Fibroblast of lung (primary cell): ENCODE measurements at places on chromosomes 3 and 15. TPM values are rescaled to one million over a fixed set of nuclear protein-coding genes. Genes with fewer than 3 reads are reported as not detected.

The TRPM1 gene
- not detected in 2 replicates for total RNA-seq

The SAMMSON gene
- under 0.01 TPM in 2 replicates for total RNA-seq

The KATNBL1 gene
- total RNA-seq, result 35.0 and 39.8 TPM in 2 replicates

The RETNLB gene
- not detected in 2 replicates for total RNA-seq

The C3orf70 gene
- 0.26 and 0.33 TPM in 2 replicates for total RNA-seq

The LINGO1 gene
- total RNA-seq, result not detected in 2 replicates

The ANKRD28 gene
- 109 and 222 TPM in 2 replicates for total RNA-seq

The ZBTB20 gene
- 13.4 and 22.5 TPM in 2 replicates for total RNA-seq

The GNAT1 gene
- not detected in 2 replicates for total RNA-seq

- DNase-seq, result no peak
Observed at GRCh38 chr3:71563827-71564226, 19.7 kb downstream of the FOXP1 start.

GRCh38 chr15:90072978-90073640, 29.2 kb downstream of the IDH2 start:
- DNase-seq, result no peak

DNA sequence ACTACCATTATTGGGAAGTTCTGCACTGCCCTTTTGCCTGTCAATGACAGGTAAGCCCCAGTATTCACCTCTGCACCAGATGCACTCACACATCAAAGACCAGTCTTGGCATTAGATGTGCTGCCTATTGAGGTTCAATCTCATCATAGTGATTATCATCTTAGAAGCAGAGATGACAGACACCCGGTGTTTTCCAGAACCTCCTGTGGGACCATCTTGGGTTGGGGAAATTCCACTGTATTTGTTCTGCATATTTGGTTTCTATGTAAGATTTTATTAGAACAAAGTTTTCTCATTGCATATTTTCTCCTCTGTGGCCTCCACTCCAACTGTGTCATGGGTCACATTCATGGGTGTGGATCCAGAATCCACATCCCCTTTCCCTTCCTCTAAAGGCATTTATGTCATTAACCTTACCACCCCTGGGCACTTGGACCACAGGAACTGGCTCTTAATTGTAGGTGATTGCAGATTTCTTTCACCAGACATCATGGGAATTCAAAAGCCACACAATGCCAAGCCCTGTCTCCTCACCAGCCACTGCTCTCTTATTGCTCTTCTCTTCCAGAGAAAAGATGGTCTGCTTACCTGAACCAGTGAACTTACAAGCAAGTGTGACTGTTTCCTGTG, 31.2 kb downstream of the PLA1A start:
- peak; percentile 66 for DNase-seq

DNA sequence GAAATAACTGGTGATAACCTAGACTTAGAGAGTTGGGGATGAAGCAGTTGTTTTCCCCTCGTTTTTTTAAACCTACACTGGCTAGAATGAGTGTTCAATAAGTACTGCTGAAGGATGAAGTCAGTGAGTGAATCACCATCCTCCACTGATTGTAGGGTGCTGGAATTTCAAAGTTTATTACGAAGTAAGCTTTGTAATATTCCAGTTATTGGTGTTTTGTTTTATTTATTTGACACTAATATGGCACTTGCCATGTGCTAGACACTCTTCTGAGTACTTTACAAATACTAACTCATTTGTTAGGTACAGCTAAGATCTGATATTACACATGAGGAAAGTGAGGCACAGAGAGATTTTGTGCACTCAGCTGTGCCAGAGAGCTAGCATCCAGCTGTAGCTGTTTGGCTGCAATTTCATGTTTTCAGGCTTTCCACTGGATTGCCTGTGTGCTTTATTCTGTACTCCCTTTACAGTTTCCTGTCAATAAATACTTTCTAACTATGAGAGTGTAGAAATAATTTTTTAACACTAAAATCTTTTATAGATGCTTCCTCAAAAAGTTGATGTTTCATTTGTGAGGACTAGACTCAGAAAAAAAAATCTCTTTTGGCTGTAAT, 5.8 kb downstream of the MAP2K5 start:
- DNase-seq, result peak; percentile 52

DNA sequence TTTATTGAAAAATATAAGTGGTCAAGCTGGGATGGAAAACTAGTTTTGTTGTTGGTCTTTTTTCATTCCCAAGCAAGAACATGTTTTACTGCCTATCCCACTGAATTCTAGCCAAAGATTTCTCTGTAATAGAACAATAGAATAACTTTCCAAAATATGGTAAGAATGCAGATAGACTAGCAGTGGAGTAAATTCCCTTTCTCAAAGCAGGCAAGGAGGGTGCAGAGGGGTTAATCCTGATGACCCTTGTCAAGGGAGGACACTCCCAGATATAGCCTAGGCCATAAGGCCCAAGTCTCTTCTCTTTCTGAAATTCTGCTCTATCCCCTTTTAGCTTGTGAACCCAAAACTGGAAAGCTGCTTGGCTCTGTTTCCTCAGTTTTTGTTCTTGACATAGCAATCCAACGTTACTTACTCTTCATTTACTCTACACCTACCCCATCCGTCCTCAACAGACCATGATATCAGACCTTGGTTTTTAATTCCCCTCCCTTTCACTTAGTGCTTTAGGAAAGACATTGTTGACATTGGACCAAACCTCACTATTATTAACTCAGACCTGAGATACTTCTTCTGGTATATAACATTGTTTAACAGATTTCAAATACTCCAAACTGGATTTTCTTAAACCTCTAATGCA, 453.6 kb upstream of the THBS1 start:
- DNase-seq, result peak; percentile 79

DNA sequence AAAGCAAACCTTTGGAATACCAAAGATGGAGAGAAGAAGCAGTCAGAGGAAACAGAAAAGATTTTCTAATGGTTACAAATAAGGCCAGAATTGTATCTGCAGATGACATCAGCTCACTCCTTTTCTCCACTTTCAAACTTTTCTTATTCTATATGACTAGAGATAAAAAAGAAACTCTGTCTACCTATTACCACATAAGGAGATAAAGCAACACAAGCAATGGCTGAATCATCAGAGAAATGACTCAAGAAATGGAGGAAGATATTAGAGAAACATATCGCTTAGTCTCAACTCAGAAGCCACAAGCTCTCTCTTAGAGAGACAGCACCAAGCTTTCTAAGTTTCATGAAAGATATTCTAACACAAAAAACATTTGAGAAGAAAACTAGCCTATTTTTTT, 784.0 kb downstream of the ZPLD1 start:
- DNase-seq, result no peak

- DNase-seq, result no peak
Observed at GRCh38 chr15:50797926-50798325, 32.4 kb upstream of the SPPL2A start.

DNA sequence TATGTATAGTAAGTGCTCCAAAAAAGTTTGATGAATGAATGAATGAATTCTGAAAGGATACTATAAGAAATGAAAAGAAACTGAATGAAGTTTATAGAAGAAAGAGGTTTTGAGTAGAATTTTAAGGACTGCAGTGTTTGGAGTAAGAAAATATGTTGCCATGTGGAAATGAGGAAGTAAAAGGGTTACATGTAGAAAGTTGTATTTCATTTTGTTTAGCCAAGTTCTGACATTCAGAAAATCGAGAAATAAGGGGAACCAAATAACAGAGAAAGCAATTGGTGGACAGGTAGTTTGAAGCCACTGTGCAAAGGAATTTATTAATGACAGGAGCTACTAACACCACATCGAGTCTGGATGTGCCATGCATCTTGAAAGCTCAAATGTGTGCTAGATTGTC, 200.7 kb downstream of the SATB1 start:
- DNase-seq, result no peak

- peak; percentile 89 for DNase-seq
Observed at GRCh38 chr3:149654188-149654601, 3.6 kb downstream of the WWTR1 start.

DNA sequence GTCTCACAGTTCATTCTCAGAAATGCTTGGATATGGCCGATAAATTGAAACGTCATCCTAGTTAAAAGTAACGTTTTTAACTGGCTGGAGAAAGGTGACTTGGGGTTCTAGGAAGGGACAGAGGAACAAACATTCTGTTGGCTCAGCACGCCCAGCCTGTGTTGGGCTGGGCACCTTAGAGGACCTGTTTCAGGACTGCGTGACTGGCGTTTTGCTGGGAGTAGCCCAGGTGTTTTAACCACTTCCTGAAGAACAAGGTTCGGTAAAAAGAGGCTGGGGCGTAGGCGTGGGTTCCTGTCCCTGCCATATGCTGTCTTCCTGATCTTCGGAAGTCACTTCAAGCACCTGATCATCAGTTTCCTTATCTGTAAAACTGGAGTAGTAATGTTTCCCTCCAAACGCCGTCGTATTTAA, 1.1 kb upstream of the TLNRD1 start:
- DNase-seq, result no peak

- no peak for DNase-seq
Observed at GRCh38 chr3:14877469-14877868, 58.7 kb downstream of the FGD5 start.

DNA sequence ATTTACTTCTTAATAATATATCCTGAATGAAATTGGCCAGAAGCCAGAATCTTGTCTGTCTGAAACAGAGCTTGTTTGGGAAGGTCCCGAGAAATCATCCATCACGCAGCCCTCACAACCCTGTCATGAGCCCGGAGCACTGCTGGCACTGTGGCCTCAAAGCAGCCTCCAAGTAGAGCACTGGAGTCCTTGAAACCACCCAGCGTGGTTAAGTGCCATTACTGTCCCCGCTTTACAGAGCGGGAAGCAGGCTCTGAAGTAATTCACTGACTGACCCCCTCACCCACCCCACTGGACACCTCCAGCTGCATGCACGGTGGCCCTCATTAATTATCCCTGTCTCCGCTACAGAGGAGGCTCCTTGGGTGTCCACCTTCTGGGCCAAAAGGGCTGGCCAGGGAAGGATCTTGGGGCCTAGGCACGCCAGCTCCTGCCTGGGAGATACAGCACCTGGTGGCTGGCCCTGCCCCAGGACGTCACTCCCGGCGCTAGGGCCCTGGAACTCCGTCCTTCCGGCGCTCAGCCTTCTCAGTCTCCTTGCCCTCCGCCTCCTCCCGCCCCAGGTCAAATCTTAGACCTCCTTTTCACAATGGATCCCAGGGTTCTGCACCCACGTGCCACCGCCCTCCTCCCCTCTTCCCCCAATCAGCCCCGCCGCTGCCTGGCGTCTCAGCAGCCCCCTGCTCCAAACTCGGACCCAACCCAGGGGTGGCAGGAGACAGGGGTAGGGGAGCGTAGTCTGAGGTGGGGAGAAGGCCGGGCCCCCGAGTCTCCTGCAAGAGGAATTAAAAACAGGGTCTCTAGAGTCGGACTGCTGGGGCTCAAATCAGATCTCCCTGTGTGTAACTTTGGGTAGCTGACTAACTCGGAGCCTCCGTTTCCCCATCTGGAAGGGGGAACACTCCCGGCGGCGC, 1.1 kb downstream of the TKT start:
- peak; percentile 62 for DNase-seq
